ENCODE measurements at places on chromosomes 1 and 21.

DNA sequence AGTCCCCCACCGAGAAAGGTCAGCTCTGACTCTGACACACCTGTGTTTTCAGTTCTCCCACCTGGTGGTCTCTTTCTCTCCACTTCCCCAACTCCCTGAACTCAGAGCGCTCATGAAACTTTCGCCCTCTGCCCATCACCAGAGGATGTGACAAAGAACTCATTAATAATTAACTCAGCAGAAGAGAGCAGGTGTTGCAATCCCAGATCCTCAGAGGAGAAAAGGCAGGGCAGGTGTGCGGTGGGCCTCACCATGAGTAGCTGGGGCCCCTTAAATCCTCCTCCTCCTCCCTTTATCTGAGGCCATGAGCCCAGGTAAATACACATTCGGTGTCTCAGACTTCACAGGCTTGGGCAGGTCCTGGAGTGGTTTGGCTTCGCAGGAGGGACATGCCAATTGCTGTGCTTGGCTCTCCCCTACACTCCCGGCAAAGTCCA is 1.7 kb upstream of the LAMB3 start:
- DNase-seq: no peak

DNA sequence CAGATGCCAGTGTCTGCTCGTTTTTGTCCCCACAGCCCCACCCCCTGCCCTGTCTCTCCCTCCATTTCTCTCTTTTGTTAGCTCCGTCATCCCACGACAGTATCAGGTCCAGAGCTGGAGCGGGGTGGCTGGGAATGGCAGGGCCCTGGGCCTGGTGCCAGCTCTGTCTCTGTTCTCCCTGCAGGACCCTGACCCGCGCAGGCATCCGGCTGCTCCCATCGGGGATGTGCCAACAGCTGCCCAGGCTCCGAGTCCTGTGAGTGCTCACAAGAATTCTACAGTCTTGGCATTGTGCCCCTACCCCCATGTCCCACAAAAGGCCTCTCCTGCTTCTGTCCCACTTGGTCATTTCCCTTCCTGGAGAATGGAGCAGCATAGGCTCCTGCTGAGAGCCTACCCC is 37.4 kb downstream of the UBE2T start:
- no peak for DNase-seq

GRCh38 chr1:228207381-228207810 is 448 bp upstream of the OBSCN start:
- no peak for DNase-seq

GRCh38 chr21:40337981-40338380 is 470.7 kb downstream of the PCP4 start:
- DNase-seq: no peak

- no peak for DNase-seq
Measured at GRCh38 chr21:40270047-40270446, 402.8 kb downstream of the PCP4 start.

- DNase-seq: peak; percentile 20
Measured at GRCh38 chr1:46549697-46550681, 1.5 kb downstream of the KNCN start.

- DNase-seq: no peak
Measured at GRCh38 chr1:109589177-109589576, 30.2 kb downstream of the GNAT2 start.

GRCh38 chr1:41740630-41741239 is 178.0 kb downstream of the HIVEP3 start:
- DNase-seq: no peak

GRCh38 chr1:195019385-195019784 is 1588.9 kb downstream of the KCNT2 start:
- DNase-seq: no peak

GRCh38 chr1:78536427-78536826 is 45.7 kb downstream of the PTGFR start:
- no peak for DNase-seq

- DNase-seq: no peak
Measured at GRCh38 chr1:145855426-145855948, 3.4 kb downstream of the PIAS3 start.

DNA sequence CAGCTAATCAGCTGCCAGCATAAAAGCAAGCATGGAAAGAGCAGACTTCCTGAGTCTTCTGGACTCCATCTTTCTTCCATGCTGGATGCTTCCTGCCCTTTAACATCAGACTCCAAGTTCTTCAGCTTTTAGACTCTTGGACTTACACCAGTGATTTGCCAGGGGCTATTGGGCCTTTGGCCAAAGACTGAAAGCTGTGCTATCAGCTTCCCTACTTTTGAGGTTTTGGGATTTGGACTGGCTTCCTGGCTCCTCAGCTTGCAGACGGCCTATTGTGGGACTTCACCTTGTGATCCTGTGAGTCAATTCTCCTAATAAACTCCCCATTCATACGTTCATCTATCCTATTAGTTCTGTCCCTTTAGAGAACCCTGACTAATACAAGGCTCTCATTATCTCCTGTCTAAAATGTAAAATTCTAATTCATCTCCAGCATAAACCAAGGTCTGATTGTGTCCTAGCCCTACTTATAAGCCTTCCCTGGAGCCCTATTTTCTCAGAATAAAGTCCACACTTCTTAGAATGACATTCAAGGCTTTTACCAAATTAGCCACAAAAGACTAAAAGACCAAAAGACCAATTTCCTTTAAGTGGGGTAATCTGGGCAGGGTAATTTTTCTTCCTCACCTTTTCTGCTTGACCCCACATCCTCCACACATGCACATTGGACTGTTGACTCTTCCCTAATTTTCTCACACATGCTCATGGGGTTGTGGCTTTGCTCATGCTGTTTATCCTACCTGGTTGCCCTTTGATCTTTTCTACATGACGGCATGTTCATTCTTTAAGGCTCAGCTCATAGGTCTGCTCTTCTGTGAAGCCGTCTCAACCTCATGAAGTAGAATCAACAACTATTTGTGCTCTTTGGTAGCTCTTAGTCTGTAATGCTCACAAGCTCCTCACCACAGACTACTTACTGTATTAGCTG is 18.1 kb upstream of the ENAH start:
- DNase-seq: no peak

GRCh38 chr21:31159808-31160207 is 121.5 kb upstream of the KRTAP19-8 start:
- no peak for DNase-seq

DNA sequence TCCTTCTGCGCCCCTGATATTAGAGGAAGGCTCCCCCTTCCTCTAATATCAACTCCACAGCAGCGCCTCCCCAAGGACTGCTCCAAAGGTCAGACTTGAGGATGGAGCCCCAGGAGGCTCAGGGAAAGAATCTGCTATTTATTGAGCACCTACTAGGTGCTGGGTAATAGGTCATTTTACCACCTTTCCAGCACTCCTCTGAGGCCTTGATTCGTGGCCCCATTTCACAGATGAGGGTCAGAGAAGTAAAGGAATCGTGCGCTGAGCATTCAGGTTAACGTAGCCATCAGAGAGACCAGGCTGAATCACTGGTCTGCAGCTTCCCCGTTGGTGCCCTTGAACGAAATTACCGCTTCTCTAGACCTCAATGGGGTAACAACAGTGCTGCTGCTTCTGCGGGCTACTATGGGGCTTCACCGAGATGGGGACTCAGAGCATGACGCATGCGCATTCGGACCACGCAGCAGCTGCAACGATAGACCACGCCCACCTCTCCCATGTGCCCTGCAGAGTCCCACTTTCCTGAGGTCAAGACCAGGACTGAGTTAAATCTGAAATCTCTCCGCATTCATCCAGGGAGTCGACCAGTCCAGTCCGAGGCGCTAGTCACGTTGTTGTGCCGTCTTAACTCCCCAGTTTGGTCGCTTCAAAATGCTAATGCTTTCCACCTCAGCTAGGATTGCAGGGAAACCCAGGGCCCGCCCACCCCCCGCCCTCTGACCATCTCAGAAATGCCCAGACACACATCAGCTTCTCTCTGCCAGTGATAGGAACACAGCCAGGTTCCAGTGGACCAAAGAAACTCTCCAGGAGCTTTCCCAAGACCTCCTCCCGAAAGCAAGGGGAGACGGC is 12.9 kb downstream of the CAMK2N1 start:
- DNase-seq: no peak

DNA sequence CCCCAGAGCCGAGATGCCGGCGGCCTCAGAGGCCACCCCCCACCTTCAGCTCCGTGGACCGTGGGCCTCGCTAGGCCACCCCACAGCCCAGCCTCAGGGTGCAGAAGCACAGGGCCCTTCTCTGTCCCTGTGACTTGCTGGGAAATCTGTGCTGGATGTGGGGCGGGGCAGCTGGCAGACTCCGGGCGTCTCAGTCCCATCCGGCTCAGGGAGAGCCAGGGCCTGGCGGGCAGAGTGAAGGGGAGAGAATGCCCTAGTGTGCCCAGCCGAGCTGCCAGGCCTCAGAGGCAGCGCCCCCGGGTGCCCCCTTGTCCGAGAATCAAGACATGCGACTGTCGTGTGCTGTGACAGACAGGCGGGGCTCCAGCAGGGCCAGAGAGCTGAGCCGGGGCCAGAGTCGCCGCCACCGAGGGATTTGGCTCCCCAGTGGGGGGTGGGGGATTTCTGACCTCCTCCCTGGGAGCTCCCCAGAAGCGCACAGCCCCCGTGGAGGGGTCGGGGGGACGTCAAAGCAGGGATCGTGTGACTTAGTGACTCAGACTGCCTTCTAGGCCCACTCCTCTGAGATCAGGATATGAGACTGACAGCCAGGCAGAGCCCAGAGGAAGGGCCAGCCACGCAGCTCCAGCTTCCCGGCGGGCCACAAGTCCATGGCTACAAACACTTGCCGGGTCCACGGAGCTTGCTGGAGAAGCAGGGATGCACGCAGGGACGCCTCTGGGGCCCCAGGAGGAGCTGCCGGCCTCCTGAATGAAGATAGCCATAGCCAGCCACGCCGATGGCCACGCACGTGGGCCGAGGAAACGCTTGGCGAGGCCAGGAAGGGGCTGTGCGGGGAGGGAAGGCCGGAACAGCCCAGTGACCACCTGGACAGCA is 11.9 kb downstream of the COL6A1 start:
- no peak for DNase-seq

DNA sequence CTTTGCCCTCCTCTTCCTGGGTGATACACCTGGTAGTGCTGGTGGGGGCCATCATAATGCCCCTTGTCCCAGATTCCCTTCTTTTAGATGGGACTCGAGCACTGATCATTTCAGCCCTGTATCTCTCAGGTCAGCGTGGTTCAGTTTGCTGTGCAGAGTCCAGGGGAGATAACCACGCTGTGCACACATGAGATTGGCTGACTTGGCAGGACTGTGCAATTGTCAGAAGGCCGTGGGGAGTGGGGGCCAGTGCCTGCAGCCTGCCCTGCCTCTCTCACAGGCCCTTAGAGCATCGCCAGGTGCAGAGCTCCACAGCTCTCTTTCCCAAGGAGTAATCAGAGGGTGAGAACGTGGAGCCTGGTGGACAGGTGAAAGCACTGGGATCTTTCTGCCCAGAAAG is 15.2 kb downstream of the EPHX1 start:
- DNase-seq: peak; percentile 73

- no peak for DNase-seq
Measured at GRCh38 chr1:59178339-59179187, 118.3 kb upstream of the FGGY start.

Measured in NCI-H2081 (cell line).